AML-193 (cell line): ENCODE measurements at places on chromosomes 2 and 18.

DNA sequence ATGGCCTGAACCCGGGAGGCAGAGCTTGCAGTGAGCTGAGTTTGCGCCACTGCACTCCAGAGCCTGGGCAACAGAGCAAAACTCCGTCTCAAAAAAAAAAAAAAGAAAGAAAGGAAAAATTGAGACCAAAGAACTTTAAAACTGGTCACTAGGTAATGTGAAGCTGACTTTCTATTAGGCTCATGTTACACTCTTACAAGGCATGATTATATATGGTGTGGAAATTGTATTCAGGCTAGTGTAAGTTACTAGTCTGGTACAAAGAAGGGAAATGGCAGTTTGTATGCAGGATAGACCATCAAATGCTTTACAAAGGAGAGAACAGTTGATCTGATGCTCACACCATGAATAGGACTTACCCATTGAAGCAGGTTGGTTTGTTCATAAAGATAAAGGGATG lies 35.4 kb upstream of the ARMC9 start:
- DNase-seq = no peak

- no peak for DNase-seq
Observed at GRCh38 chr18:43870626-43871025, 593.3 kb upstream of the SYT4 start.

DNA sequence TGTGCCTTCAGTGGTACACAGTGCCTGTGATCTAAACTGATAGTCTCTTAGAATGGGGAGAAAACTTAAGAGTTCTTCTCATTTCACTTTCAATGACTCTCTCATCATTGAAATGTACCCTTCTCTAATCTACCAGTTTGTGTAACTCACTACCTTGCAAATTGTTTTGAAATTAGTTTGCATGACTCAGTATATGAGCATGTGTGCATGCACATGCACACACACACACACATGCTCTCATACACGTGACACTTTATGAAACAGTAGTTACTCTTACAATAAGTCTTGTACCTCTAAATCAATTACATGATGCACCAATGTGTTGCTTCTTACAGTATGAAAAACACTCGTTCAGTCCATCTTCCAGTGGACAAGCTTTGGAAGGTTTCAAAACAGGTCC lies 10.6 kb downstream of the LYPD6B start:
- no peak for DNase-seq

- no peak for DNase-seq
Observed at GRCh38 chr2:44116319-44116718, 52.4 kb upstream of the PPM1B start.

- no peak for DNase-seq
Observed at GRCh38 chr2:164515030-164515429, 106.3 kb downstream of the GRB14 start.

GRCh38 chr2:241804326-241805229 lies 4.4 kb upstream of the NEU4 start:
- DNase-seq = peak; percentile 2

- DNase-seq = no peak
Observed at GRCh38 chr2:148590612-148591011, 53.9 kb upstream of the EPC2 start.

GRCh38 chr2:188600536-188601210 lies 309.0 kb downstream of the GULP1 start:
- no peak for DNase-seq

DNA sequence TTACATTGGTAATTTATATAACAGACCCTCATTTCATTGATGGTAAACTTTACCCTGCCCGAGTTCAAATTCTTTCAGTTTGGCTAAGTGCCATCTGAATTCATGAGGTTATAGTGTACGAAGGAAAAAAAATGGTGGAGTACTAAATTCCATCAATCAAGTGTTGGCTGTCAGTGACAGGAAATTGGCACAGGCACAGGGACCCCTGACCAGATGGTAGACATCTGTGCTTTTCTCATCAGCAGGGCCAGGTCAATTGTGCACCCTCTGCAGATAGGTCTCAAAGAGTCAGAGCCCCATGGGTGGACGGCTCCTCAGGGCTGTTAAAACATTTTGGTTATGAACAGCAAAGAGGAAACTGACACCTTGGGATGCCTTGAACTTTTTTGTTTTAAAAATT lies 439.2 kb downstream of the SETBP1 start:
- no peak for DNase-seq

DNA sequence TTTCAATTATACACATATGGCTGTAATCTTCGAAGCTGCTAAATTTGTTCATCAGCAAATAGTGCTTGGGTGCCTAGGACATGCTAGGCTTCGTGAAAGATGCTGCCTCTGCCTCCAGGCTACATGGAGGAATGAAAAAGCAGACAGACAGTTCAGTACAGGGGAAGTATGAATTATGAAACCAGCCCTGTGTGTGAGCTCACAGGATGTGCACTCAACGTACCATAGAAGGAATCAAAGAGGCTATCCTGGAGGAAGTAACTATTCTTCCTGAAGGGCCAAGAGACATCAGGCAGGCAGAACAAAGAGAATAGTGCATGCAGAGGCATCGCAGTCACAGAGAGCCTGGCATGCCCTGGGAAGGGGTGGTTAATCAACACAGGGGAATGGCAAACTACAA lies 61.4 kb downstream of the DYM start:
- DNase-seq = peak; percentile 84

GRCh38 chr2:235643680-235644511 lies 150.1 kb downstream of the AGAP1 start:
- DNase-seq = no peak

- DNase-seq = no peak
Observed at GRCh38 chr18:48581206-48581605, 42.4 kb downstream of the CTIF start.

DNA sequence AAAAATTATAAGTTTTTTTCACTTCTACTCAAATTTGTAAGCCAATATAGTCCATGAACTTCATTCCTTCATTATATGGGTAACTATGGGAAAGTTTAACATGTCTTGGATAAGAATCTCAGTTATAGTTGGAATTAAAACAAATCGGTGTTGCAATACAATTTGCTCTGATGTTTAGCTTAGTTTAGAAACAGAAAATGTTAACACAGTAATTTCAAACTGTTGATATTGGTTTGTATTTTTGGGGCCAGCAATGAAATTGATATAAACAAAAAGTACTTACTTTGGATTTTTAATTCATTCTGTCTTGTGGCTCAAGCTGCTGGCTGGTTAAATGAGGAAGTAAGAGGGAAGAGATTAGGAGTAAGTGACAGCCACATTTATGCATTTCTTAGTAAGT lies 368.5 kb upstream of the NT5C1B start:
- no peak for DNase-seq

DNA sequence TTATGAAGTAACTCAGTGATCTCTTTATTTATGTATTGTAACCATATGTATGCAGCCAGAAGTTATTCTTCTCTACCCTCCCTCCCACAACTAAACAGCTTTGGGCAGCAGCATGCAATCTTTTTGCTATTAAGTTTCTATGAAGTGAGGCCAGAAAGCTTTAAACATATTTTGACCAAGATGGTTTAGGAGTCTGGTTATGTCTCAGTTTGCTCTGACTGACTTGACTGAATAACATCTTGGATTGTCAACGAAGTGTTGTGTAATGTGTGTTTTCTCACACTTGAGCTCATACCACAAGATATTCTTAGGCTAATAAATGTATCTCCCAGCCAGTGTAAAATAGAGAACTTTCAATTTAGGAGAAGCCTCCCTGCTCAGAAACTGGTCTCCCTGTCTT lies 104.3 kb downstream of the TTC27 start:
- DNase-seq = no peak

DNA sequence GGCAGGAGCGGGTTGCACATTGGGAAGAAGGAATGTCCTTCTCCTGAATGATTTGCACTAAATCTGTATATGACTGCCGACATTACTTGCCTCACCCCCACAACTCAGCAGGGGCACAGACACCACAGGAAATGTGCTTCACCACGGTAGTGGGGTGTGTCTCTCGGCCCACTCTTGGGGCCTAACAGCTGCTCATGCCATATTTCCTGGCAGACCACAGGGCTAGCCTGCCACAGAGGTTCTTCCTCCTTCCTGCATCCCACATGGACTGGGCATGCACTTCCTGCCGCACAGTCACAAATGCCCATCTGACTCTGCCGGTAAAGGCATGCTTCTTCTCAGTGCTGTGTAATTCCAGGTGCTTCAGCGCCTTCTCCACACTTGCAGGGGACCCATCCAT lies 10.3 kb upstream of the PAPOLG start:
- no peak for DNase-seq

- DNase-seq = no peak
Observed at GRCh38 chr2:122193622-122194021, 438.2 kb downstream of the TSN start.

DNA sequence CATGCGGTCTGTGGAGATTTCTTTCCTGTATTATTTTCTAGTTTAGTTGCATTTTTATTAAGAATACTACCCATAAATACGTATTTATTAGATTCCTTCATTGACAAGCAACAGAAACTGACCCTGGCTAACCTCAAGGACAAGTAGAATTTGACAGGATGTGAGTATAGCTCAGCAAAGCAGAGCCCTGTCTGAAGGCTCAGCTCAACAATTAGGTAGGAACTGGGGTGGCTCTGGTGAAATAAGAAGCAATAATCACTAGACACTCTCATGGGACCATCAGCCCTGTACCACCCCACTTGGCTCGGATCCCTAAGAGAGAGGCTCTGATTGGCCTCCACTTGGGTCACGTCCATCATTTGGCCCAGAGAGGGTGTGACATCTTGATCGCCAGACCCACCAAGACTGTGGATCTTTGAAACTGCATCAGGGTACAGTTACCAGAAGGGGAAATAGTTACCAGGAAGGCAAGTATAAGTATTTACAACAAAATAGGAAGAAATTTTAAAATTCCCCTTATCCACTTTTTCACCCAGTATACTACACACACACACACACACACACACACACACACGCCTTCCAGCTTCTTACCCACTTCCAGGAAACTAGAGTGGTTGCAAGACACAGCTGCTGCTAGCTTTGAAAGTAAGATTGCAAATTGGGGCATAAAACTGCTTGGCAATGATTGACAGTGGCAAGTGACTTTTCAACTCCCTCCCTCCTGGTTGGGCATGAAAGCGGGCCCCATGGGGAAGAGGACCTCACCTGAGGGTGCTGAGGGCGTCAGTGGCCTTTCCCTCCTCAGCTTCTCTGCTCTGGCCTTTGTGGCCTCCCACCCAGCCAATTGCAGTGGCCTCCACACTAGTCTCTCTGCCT lies 41.8 kb downstream of the KCTD18 start:
- no peak for DNase-seq

DNA sequence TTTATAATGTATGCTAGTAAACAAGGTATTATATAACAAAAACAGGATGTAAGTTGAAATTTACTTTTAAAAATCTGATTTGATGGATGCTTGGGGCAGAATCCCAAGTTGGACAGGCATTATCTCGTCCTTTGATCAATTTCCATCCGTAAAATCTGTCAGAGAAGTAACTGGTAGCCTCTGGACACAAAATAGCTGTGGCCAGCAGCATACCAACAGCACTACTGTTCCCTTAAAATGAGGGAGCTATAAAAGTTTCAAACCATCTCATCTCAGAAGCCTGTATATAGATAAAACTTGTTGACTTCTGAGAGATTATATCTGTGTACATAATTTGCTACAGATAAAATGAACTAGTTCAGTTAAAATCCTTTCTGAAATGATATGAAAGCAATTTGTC lies 14.7 kb upstream of the METAP1D start:
- DNase-seq = no peak

- no peak for DNase-seq
Observed at GRCh38 chr18:26480897-26481795, 67.2 kb downstream of the KCTD1 start.

DNA sequence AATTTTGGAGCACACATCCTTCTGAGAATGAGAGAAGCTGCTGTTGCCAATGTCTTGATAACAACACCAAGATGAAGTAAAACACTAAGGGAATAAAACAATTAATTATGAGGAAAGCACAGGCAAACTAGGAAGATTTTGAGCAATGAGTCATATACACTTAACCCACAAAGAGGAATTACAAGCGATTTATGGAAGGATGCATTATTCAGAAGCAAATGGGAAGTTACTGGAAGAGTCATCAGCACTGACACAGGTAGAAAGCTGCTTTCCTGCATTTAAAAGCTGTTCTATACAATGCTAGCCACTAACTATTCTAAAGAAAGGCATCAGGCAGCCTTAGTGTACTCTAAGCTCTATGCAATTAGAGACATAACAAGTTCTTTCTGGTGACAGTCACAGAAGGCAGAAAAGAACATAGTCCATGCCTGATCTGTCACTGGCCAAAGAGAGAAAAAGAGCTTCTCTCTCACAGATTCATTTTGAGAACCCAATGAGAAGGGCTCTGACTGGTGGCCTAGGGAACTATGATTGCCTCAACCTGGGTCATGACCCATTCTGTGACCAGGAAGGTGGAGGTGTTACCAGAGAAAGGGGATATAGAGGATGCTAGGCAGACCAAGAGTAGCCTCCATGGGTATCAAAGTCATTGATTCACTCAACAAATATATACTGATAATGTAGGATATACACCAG lies 45.4 kb downstream of the M1AP start:
- DNase-seq = no peak

DNA sequence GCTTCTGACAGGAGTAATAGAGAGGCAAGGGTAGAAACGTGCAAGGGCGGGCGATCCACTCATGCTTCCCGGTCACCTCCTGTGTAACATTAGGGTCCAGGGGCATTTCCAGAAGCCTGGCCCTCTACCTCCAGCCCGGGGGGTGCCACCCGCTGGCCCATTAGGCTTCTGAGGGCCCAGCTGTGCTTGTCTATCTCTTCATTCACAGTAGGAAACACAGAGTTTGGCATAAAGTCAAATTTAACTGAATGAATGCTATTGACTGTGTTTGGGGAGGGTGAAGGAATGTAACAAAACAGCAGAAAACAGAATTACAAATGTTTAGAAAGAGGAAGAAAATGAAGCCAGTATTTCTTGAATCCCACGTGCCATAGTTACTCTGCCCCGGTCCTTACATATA lies 112.4 kb upstream of the SLC66A3 start:
- no peak for DNase-seq

GRCh38 chr2:144619760-144620159 lies 99.8 kb upstream of the ZEB2 start:
- DNase-seq = no peak

- no peak for DNase-seq
Observed at GRCh38 chr18:22528291-22528690, 110.6 kb upstream of the CTAGE1 start.

DNA sequence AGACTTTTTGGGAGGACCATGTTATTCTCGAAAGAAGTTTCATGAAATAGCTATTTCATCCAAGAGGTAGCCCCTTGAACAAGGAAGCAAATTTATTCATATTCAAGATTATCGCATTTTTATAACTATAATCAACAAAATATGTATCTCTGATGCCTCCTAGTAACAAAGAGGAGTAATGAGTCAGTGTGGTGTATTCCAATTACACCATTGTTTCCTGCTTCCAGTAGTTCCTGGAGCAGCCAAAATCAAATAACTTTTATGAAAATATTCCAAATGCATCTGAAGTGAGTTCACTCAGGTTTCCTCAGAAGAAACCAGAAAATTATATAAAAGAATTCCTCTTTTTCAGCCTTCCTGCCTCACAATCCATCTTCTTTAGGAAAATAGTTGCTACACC lies 43.0 kb downstream of the ANKRD36B start:
- DNase-seq = no peak

- DNase-seq = no peak
Observed at GRCh38 chr2:160275656-160276055, 75.6 kb upstream of the ITGB6 start.

GRCh38 chr18:77118256-77119090 lies 14.1 kb downstream of the MBP start:
- no peak for DNase-seq

GRCh38 chr2:98512699-98513098 lies 68.0 kb downstream of the INPP4A start:
- DNase-seq = no peak

GRCh38 chr2:174750923-174751441 lies 13.3 kb downstream of the CHRNA1 start:
- no peak for DNase-seq

GRCh38 chr2:56918790-56919189 lies 735.0 kb downstream of the CCDC85A start:
- no peak for DNase-seq
